Thyroid gland (tissue), 4 donors: ENCODE measurements at places on chromosomes 7 and 10. TPM values are rescaled to one million over a fixed set of nuclear protein-coding genes. Genes with fewer than 3 reads are reported as not detected.

Gene OR13A1
- total RNA-seq: not detected

Gene GNG11
- total RNA-seq: 10.7 TPM

Gene PTF1A
- not detected for total RNA-seq

Gene SUN3
- not detected for total RNA-seq

Gene ACTL6B
- total RNA-seq: not detected

Gene NEURL1
- total RNA-seq: not detected

Gene OR2A5
- total RNA-seq: not detected

Gene PDCD11
- total RNA-seq: 19.0 TPM

Gene KIF11
- 1.0 TPM for total RNA-seq

Gene TDRD1
- not detected for total RNA-seq

Gene ADRA2A
- 5.4 TPM for total RNA-seq

Gene PHKG1
- 3.5 TPM for total RNA-seq

Gene AOAH
- total RNA-seq: 11.9 TPM

Gene C7orf57
- not detected for total RNA-seq

Gene FAM180A
- 3.0 TPM for total RNA-seq

Gene NKX1-2
- not detected for total RNA-seq

Gene WAPL
- total RNA-seq: 46.4 TPM

Gene SFRP5
- total RNA-seq: not detected

Gene ZNF37A
- 20.9 TPM for total RNA-seq

Gene PRF1
- total RNA-seq: 3.5 TPM

Gene SPDYE18
- 1.2 TPM for total RNA-seq

Gene SPAM1
- not detected for total RNA-seq

Gene TMEM178B
- total RNA-seq: 7.7 TPM

Gene SEMA4G
- total RNA-seq: 9.6 TPM

Gene ANKRD2
- total RNA-seq: not detected

Gene FEZF1
- not detected for total RNA-seq

Gene PUS7
- 21.4 TPM for total RNA-seq

Gene OR6V1
- total RNA-seq: not detected

Gene NEUROD6
- not detected for total RNA-seq

Gene ZNF680
- 84.6 TPM for total RNA-seq

Gene LLCFC1
- not detected for total RNA-seq

Gene CLIP2
- total RNA-seq: 4.4 TPM

Gene H2BK1
- total RNA-seq: not detected
